ENCODE measurements at places on chromosomes 2 and 18.

DNA sequence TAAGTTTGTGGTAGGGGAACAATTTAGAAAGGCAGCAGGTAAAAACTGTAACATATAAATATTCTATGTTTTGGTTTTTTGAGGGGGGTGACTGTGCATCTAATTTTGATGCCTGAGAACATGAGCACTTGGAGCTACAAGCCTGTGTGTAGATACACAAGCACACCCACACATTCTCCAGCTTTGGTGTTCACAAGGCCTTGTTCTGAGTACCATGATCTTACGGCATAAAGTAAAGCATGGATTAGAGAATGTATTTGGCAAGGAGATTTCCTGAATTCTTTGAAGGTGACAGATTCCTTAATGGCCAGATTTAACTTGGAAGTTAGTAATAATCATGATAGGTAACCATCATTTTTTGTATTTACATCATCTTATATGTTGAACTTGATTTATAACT, 42.7 kb downstream of the MAP3K20 start:
- DNase-seq, result no peak

DNA sequence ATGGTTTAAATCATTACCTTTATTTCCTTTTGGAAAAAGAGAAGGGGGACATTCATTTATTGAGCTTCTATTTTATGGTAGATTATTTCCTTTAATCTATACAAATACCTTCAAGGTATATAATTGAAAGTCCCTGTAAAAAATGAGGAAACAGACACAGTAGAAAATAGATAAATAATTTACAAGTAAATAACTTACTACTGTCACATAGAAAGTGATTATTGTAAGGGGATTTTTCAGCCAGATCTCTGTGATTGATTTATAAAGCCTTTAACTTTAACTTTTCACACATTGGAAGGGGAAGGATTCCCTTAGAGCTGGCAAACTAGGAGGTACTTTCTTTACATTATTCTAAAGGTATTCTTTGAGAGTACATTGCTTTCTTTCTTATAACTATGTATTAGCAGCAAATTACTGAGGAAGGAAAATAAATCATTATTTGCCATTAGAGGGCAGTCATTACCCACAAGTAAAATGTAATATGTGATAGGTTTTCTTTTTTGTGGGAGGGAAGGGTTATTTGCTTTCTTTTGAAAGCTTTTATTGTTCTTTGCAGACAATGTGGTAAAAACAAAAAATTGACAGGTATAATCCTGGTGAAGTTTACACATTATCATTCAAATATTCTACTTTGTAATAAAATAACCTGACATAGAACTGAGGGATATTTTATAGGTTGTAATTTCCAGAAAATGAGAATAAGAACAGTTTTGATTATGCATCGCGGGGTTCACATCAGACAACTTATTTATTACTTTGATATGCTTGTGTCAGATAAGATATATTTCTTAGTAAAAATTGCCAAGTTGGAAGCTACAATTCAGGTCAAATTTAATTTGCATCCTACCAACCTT, 24.8 kb upstream of the RPE start:
- no peak for DNase-seq

DNA sequence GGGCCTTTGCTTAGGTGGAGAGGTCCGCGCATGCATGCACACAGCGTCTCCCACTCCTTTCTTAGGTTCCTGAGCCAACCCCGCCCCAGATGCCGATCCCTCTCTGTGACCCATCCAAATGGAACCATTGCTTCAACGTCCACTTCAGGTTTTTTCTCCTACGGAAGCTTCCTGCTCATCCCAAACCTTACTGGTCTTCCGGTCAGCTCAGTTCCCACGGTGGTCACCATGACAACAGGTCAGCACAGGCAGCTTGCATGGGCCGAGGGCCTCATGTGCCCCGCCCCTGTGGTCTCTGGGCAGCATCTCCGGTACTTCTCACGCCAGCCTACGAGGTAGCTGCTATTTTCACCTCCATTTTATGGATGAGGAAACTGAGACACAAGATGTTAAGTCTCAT, 163.7 kb downstream of the SOCS6 start:
- no peak for DNase-seq

DNA sequence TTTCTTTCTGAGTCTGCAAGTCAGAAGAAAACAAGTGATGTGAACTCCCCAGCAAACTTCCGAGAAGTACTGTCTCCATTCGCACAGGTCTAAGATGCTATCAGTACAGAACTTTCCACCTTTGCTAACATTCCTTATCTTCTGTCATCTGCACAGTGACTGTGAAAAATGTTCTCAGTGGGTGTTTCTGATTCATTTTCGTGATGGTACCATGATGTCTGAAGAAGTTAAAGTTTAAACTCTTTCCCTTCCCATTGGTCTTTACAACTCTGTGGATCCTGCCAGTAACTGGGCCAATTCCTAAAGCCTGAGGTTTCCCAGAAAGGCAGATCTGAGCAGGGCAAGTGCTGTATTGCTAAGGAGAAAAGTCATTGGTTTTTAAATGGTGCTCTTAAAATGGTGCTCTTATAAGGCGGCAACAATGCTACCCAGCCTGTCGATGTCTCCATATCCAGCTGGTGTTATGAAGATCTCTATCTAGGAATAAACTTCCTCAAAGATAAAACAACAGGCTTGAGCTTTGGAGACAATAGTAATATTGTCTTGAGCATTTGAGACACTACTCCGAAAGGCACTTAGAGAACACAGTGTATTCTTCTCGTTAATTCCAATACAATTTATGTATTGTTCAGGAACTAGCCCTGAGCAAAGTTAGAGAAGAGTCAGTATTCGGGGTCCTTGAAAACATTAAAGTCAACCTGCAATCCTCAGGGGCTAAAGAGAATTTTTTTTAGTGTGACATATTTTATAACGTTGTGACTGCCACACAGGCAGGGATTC, 232.3 kb downstream of the OSR1 start:
- no peak for DNase-seq

DNA sequence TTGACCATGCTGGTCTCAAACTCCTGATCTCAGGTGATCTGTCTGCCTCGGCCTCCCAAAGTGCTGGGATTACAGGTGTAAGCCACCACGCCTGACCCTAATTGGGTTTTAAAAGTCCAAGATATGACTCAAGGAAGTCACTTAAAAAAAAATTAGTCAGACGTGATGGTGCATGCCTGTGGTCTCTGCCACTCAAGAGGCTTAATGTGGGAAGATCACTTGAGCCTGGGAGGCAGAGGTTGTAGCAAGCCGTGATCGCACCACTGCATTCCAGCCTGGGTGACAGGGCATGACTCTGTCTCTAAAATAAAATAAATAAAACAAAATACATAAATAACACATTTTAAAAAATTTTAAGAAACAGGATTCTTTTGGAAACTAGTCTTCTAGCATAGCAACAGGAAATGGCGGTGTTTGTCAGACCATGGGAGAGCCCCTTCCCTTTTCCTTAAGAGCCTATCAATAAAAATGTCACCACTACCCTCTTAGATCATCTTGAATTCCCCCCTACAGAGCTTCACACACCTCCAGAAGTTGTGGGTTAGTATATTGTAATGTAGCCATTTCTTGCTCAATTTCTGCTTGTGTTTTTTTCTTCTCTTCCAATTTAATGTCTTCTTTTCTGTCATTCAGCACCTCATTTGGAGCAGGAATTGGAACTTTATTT, 20.1 kb downstream of the SFT2D3 start:
- DNase-seq, result no peak

DNA sequence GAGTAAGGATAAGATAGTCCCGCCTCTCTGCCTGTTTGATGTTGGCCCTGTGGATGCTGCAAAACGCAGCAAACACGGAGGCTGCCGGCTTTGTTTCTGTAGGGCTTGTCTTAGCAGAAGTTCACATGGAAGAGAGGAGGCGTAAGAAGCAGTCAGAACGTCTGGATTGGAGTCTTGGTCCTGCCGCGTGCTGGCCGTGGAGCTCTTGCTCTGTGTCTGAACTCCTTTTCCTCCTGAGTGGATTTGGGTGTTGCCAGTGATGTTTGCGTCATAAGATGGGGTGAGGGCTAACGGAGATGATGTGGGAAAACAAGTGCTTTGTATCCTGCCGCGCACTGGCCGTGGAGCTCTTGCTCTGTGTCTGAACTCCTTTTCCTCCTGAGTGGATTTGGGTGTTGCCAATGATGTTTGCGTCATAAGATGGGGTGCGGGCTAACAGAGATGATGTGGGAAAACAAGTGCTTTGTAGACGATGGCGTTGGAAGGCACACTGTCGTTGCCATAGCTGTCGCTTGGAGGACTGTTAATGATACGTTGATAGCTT, 240.9 kb downstream of the AGAP1 start:
- no peak for DNase-seq

GRCh38 chr2:198438331-198438730, 633.9 kb downstream of the PLCL1 start:
- DNase-seq, result no peak

GRCh38 chr2:181305301-181306123, 151.7 kb upstream of the ITGA4 start:
- peak; percentile 13 for DNase-seq

- no peak for DNase-seq
Observed at GRCh38 chr2:63192169-63192888, 141.7 kb downstream of the OTX1 start.

GRCh38 chr2:69644506-69644979, 1.0 kb upstream of the AAK1 start:
- no peak for DNase-seq

GRCh38 chr2:191479680-191480023, 198.3 kb upstream of the NABP1 start:
- no peak for DNase-seq

DNA sequence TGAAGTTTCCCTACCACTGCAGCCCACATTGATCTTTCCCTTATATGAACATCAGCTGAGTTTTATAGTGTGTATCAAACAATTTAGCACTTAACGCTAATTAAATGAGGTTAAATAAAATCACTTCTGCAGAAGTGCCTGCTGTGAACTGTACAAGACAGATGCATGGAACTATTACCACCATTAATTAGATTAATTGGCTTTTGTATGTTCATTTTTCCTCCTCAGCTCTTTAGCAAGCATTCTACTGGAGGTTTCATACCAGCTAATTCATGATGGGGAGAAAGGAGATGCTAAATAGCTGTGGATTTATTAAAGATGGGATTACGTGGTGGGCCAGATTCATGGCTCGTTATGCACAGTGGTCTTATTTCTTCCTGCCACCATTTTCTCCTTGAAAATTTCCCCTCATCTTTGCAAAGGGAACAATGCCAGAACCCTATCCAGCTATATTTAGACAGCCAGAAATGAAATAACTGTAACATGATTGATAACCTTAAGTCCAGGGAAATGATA, 96.7 kb downstream of the CNTNAP5 start:
- no peak for DNase-seq

- DNase-seq, result no peak
Observed at GRCh38 chr18:9435041-9435440, 40.3 kb upstream of the RALBP1 start.

- DNase-seq, result no peak
Observed at GRCh38 chr2:85017411-85018048, 46.6 kb downstream of the KCMF1 start.

GRCh38 chr18:40984856-40985255, 970.2 kb upstream of the PIK3C3 start:
- no peak for DNase-seq

- no peak for DNase-seq
Observed at GRCh38 chr2:231571661-231572191, 20.9 kb upstream of the TEX44 start.

DNA sequence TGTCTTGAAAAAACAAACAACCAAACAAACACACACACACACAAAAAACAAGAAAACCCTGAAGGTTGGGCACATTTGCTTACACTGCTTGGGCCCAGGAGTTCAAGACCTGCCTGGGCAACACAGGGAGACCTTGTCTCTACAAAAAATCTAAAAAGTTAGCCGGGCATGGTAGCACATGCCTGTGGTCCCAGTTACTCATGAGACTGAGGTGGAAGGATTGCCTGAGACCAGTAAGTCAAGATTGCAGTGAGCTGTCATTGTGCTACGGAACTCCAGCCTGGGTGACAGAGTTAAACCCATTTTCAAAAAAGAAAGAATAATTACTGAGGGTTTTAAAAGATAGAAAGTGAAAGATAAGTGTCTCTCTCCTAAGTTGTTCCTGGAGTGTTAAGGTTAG, 103.4 kb downstream of the MBD5 start:
- DNase-seq, result no peak

DNA sequence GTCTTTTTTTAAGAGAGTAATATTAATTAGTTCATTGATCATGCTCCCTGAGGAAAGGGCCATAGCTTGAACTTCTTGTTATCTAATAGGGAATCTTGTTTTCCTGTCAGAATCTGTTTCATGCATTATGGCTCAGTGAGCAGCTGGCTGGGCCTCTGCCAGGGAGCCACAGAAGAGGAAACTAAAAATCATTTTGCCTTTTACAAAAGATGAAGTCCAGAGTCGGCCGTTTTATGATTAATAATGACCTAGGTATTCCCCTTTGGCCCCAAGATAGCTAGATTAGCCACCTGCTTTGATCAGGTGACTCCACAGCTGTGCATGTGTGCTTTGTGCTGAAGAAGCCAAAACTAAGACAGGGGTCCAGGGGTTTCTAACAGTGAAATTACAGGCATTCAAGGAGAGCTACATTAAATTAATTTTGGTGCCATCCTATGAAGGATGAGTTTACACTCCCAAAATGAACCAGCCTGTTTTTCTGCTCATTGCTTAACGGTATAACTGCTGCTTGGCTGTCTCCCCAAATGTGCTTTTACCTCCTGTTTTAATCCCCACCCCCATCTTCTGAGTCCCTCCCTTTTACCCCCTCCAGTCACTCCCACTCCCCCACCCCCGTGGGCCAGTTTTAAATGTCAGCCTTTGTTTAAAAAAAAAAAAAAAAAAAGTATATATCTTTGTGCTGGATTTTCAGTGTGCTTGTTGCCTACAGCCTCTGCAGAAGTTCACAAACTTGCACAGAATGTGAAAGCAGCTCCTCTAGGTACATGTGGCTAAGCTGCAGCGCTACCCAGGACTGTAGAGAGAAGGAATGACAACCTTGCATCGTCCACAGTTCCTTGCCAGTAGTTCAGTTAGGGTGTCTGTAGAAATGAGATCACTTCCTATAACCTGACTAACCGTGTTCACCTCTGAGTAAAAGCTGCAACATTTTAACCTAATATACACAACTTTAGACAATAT, 93.1 kb downstream of the CABLES1 start:
- DNase-seq, result no peak

GRCh38 chr2:190714958-190715357, 66.1 kb downstream of the NAB1 start:
- DNase-seq, result no peak

- DNase-seq, result no peak
Observed at GRCh38 chr18:51171223-51171622, 26.3 kb downstream of the MEX3C start.

DNA sequence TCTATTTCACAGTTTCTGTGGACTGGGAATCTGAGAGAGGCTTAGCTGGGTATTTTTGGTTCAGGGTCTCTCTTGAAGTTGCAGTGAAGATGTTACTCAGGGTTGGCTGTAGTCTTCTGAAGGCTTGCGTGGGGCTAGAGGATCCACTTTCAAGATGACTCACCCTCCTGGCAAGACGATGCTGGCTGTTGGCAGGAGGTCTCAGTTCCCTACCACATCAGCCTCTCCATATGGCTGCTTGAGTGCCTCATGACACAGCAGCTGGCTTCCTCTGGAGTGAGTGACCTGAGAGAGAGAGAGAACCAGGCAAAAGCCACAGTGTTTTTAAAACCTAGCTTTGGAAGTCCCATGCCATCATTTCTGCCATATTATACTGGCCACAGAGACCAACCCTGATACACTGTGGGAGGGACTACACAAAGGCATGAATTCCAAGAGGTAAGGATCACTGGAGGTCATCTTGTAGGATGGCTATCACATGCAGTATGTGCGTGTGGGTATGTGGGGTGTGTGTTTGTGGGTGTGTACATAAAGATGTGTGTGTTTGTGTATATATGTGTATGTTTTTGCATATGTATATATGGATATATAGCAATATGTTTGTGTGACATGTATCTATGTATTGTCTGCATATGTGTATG, 25.1 kb downstream of the DNPEP start:
- DNase-seq, result no peak

- no peak for DNase-seq
Observed at GRCh38 chr2:206801418-206802189, 36.2 kb downstream of the FASTKD2 start.
